Fibroblast of skin of back (primary cell): ENCODE measurements at places on chromosomes 2 and 18.

DNA sequence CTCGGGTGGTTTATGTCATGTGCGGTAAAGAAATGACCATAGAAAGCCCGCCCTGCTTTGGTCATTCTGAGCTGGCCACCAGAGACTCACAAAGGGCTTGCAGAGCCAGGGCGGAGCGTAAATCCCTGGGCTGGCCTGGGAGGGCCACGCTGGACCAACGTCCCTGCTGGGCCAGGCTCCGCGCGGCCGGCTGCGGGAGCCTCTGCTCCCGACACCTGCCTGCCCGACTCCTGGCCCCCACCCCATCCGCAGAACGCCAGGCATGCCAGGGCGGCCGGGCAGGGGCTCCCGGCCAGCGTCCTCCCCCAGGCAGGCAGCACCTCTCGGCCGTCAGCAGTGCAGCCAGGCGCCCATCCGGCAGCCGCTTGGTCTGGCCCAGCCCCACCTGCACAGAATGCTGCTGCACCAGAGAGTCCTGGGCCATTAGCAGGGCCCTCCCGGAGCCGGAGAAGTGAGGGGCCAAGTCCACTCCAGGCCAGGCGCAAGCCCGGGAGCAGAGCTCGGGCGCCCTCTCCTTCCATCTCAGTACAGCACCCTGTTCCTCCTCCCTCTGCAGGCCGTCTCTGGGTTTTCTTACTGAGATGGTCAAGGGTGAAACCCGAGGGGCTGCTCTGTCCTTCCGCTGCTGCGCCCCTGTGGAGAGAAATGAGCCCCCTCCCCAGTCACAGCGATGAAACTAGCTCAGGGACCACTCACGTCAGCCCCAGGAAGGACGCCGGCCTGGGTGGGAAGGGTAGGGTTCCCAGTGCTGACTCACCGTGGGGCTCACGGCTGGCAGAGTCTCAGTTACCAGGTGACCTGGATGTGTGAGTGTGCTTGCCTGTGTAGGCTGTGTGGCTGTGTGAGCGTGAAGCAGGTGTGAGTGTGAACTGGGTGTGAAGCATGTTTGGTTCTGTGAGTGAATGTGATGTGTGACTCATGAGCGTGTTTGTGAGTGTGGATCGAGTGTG, 83.3 kb downstream of the PTGR3 start:
- DNase-seq, result no peak

DNA sequence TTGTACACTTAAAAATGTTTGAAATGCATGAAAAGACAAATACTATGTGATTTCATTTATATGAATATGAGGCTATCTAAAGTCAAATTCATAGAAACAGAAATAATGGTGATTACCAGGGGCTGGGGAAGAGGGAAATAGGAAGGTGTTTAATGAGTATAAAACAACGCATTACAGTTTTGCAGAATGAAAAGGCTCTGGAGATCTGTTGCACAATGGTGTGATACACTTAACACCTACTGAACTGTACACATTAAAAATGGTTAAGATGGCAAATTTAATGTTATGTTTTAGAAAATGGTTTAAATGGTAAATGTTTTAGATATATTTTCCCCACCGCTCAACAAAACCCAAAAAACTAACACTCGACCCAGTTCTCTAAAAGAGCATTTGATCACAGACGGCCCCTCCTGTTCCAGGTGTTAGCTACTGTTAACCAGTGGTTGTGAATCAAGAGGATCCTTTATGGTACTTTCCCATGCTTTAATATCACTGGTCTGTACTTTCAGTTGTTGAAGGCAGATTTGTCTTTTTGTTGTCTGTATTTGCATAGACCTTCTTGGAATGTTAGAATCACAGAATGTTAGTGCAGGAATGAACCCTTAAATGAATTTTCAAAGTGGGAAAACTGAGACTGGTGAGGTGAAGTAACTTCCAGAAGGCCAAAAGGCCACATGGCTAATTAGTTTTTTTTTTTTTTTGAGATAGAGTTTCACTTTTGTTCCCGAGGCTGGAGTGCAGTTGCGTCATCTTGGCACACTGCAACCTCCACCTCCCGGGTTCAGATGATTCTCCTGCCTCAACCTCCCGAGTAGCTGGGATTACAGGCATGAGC, 10.2 kb downstream of the RAB10 start:
- DNase-seq, result no peak

DNA sequence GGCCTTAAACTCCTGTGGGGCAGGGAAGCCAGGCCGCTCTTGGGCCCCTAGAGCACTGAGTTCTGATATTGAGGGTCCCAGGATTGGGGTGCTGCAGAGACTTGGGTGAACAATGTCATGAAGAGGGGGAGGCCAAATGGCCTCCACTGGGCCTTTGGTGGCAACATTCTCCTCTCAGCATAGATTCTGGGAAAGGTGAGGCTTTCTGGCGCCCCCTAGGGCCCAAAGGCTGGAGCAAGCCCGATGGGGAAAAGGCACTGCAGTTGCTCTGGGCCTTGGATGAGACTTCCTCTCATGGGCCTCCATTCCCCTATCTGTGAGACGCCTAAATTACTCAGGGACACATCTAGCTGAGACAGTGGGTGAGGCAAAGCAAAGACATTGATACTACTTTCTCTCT, 84.8 kb downstream of the ACAA2 start:
- DNase-seq, result peak; percentile 50

GRCh38 chr18:58671632-58672564, 633 bp downstream of the MALT1 start:
- DNase-seq, result peak; percentile 39

- DNase-seq, result no peak
Measured at GRCh38 chr2:205047273-205047839, 502.1 kb downstream of the PARD3B start.

- no peak for DNase-seq
Measured at GRCh38 chr2:13030606-13031005, 313.9 kb downstream of the TRIB2 start.

DNA sequence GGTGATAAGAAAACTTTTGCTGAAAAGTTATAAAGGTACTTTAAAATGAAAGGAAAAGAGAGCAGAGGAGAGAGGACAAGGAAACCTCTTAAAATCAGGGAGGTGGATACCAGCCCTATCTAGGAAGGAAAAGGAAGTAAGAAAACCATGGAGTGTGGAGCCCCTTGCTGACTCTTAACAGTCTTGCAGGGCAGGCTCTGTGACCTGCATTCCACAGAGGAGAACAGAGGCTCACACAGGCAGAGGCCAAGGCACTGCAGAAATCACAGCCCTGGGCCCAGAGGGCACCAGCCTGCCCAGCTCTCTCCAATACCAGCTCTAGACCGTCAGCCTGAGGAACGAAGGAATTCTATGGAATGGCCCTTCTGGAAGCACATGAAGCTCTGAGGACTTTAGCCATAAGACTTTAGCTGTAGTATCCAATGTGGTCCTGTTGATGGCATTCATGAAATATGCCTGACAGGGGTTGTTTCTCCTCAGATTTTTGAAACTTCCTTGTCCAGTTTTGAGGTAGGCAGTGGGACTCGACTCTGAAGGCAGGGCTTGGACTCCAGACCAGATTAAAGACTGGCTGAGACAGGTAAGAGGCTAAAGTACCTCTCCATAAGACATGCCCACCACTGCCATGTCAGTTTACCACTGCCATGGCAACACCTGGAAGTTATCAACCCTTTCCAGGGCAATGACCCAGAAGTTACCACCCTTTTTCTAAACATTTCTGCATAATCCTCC, 216.3 kb downstream of the ANAPC1 start:
- peak; percentile 80 for DNase-seq
